NCI-H748 treated with DMSO at 0.1 percent for 48 hours (cell line): ENCODE measurements at places on chromosomes 13 and 19.

- no peak for DNase-seq
Measured at GRCh38 chr19:18239303-18239702, 13.1 kb upstream of the PDE4C start.

DNA sequence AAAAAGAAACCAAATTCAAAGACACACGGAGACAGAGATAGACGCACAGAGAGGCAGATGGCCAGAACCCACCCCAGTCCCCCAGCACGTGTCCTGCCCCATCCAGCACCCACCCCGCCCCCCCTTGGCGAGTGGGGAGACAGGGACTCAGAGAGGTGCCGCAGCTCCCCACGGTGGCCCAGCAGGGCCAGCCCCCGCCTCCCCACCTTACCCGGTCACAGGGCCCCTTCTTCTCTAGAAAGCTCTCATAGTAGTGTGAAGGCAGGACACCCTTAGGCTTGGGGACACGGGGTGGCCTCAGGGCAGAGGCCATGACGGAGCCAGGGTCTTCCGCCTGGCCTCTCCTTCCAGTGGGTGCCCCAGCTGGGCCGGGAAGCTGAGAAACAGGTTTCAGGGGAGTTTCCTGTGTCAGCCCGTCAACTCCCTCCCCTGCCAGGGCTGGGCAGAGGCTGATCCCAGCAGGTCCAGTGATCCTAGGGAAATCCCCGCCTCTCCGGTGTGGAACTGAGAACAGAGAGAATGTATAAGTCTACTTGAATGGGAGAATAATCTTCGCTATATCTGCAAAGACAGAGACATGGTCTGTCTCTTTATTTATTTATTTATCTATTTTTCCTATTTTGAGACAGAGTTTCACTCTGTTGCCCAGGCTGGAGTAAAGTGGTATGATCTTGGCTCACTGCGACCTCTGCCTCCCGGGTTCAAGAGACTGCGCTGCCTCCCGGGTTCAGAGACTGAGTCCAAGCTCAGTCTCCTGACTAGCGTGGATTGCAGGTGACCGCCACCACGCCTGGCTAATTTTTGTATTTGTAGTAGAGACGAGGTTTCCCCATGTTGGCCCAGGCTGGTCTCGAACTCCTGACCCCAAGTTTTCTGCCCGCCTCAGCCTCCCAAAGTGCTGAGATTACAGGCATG lies at the start of gene STAP2:
STAP2 (minus strand) TSS at position 387 of the 915 bp plus-strand sequence; CDS start at position 313, 74 bp downstream.
- DNase-seq = no peak

DNA sequence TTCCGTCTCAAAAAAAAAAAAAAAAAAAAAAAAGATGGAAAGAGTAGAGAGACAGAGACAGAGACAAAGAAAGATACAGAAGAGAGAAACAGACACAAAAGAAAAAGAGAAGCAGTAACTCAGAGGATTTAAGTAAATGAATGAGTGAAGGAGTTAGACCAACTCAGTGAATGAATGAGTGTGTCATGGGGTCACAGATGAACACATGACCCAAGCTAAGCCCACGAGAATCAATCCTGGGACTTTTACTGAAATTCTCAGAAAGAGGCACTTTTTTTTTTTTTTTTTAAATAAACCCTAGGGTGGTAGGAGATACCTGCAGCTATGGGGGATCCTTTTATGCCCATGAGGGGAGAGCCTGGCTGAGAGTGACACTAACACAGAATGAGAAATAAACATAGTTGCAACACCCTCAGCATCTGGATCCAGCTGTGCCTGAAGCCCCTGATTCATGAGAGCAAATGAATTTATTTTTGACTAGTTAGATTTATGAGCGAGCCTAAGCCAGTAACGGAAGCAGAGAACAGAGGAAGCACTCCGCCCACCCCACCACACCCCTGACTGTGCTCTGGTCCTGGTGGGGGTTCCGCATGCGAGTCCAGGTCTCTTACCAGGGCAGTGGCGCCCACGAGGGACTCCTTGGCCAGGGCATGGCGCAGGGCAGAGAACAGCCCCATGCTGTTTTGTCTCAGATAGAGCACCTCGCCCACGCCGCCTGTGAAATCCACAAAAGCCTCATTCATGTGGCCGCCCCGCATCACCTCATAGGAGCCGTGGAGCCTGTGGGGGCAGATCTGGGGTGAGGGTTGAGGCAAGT lies 4.6 kb downstream of the CAPN12 start:
- no peak for DNase-seq

DNA sequence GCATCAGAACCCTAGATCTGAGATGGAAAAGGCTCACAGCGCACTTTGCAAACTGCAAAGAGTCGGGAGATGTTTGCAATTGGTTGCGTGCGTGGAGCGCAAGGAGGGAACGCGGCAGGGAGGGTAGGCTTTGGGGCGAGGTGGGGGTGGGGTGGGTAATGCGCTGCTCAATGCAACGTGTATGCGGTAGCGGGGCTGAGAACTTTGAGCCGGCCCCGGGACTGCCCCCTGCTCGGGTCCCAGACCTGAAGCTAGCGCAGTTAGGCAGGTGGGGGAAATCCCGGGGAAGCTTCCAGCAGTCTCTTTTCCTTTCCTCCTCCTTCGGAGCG lies 971 bp downstream of the FOSB start:
- DNase-seq = no peak

DNA sequence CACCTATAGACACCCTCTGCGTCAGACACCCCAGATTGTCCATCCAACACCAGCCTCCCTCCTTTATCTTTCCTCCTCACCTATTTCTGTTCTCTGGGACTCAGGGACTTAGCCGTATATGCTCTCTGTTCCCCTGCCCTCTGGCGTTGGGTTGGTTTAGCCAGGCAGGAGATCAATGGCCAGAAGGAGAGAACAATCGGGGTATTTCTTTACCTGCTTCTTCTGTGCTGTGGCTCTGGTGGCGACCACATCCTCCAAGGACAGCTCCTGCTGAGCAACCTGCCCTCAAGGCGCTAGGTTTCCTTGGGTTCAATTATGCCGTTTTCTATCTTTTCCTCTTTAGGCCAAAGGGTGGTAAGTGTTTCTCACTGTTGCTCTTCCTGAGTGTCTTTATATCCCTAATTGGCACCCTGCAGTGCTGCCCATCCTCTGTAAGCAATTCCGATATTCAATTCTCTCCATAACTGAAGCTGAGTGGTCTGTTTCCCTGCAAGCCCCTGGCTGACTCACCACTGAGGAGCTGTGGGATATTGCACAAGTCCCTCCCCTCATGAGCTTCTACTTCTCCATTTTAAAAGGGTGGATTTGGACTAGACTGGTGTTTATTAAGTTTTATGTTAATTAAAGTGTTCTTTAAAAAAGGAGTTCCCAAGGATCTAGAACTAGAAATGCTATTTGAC lies 63.7 kb upstream of the TMTC4 start:
- DNase-seq = no peak

DNA sequence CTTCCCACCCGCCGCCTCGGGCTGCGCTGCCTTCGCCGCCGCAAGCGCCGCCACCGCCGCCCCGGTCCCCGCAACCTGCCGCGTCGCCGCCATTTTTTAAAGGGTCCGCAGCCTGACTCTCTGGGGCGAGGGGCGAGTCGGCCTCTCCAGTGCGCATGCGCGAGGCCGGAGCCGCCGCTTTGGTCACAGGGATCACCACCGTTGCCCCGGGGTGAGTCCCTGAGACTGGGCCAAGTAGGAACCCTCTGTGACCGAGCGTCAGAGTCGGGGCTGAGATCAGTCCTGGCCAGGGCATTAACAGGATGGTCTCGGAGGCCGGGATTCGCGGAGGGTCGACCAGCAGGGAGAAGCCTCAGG lies 42.6 kb downstream of the ZNF146 start:
- peak; percentile 36 for DNase-seq

- DNase-seq = no peak
Measured at GRCh38 chr19:41808663-41809566, 12.5 kb downstream of the CEACAM3 start.

DNA sequence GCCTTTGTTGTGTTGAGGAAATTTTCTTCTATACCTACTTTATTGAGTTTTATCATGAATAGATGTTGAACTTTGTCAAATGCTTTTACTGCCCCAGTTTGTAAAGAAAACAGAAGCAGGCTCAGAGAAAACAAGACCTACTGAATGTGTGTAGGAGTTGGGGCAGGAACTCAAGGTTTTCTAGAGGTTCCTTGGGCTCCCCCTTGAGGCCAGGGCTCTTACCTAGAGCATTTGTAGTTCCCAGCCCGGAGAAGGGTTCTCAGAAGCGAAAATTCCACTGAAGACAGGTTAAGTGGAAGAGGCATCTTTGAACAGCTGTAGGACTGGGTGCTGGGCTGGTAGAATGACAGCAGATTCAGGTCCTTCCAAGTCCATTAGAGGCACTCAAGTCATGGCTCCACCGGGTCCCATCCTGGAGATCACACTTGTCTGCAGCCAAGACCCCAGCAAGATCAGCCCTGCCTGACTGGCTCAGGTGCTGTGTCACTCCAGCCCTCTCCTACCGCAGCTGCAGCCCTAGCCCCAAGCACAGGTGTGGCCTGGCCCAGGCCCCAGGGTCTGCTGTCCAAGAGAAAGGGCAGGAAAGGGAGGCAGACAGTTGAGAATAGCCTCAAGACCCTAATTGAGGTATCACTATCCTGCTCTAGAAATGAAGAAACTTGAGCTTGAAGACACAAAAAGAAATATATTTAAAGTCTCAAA lies 425.5 kb downstream of the PCDH20 start:
- no peak for DNase-seq

DNA sequence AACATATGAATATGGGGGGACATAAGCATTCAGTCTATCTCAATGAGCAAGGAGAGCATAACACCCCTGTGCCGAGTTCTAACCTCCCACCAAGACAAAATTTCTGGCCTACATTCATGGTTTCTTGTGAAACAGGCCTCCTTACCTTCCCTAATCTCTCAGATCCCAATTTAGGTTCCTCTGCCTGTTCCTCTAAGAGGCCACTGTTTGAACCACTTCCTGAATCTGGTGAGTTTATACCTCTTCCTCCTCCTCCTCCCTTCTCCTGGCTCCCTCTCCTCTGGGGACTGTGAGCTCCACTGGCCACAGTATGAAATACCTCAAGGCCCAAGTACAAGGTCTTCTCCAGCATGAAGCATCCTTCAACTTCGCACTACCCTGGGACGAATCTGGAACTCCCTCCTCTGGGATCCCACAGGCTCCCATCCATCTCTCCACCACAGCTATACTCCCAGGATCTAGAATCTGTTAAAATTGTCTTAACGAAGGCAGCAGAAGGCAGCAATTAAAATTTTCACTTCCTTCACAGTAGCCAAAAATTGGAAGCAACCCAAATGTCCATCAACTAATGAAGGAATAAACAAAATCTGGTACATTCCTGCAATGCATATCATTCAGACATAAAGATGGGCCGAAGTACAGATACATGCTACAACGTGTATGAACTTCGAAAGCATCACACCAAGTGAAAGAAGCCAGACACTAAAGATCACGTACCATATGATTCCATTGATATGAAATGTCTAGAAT lies 7.8 kb upstream of the SIGLECL1 start:
- DNase-seq = no peak

GRCh38 chr13:57123681-57124080 lies 17.0 kb upstream of the PRR20A start:
- no peak for DNase-seq
